ENCODE measurements at places on chromosomes 5 and 9.

GRCh38 chr9:113844466-113844865, 31.6 kb upstream of the ZNF618 start:
- DNase-seq, result no peak

DNA sequence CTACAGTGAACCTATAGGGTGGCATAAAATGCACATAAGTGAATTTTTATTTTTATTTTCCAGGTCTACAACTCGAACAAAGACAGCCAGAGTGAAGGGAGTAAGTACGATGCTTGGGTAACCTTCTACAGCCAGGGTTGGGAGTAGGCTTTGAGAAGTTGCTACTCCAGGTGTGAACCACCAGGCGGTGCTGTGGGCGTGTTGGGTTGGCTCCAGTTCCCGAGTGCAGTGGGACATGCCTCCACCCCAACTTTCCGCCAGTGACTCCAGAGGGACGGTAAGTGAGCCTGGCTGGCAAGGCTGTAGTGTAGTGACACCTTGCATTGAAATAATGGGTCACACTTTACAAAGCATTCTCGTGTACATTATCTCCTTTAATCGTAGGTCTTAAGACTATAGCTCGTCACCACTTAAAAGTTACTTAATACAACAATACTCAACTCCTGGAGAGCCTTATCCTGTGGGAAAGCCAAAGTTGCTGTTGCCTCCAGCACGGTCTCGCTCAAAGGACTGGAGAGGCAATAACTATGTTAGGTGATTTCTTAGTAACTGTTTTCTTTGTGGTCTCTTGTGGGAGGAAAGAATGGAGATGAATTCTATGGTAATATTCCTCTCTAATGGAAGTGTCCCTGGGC, 244.0 kb downstream of the ARHGAP26 start:
- DNase-seq, result peak; percentile 32

GRCh38 chr5:40033009-40033408, 608.2 kb upstream of the DAB2 start:
- DNase-seq, result no peak

DNA sequence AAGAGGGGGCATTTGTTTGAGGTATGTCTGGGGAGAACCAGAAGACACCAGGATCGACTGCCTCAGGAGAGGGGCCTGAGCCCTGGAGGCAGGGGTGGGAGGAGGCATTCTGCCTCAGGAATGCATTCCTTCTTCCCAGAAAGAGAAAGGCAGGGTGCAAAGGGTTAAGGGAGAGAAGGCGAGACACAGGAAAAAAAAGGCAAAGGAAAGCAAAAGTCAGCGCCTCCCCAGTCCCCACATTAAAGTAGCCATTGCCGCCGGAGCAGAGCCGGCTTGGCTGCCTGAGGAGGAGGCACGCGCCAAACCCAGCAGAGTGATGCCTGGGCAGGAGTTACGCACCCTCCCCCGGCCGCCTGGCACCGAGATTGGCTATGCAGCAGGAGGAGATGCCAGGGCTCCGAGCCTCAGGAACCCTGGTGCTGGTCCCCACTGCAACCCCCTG, 123.8 kb upstream of the PHYKPL start:
- no peak for DNase-seq

GRCh38 chr9:122141671-122142070, 17.9 kb downstream of the NDUFA8 start:
- DNase-seq, result no peak

DNA sequence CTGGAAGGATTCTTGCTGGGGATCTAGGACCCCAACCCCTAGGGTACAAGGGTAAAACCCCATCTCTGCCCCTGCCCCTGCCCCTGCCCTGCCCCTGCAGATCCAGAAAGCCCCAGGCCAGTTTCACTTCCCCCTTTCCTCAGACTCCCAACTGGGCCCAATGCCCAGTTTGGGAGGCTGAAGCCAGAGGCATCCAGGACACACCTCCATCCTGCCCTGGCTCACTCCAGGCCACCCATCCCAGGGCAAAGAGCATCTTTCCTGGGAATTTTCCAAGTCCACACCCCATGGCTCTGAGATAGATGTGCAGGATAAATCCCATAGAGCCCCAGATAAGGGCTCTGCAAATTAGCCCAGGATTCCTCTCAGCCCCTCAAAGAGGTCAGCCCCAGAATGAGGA, 17.4 kb downstream of the CNTFR start:
- DNase-seq, result no peak

GRCh38 chr9:93711002-93711401, 134.6 kb downstream of the PHF2 start:
- DNase-seq, result no peak

- DNase-seq, result no peak
Measured at GRCh38 chr9:37036371-37036775, 2.3 kb upstream of the PAX5 start.

DNA sequence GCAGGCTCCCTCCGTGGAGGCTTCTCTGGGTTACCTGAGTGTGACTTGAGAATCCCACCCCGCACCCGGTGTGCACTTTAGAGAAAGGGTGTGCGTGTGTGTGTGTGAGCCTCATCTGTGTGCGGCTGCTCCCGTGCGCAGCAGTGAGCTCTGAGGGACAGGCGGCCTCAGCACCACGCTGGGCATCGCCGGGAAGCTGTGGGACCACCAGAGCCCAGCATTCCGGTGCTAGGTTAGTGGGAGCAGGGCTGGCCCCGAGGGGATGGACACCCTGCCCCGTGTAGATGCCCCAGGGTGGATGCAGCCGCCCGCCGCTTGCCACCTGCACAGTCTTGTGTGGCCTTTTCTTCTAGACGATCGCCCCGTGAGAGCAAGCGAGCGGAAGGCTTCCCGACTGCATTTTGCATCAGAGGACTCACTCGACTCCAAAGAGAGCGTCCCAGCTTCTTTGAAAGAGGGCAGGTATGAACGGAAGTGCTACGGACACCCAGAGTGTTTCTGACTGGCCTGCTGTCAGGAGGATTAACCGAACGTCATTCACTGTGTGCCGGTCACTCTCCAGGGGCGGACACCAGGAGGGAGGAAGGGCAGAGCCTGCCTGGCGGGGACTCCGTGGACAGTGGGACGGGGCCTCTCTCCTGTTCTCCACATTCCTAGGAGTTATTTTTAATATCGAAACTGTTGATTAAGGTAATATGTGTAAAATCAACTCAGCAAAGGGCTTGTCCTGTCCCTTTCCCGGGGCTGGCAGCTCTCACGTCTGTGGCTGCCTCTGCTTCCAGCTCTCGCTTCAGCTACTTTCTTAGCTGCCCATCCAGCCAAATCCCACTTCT, 12.2 kb downstream of the CEP72 start:
- DNase-seq, result no peak

GRCh38 chr9:94586316-94586715, 7.3 kb downstream of the FBP2 start:
- no peak for DNase-seq

DNA sequence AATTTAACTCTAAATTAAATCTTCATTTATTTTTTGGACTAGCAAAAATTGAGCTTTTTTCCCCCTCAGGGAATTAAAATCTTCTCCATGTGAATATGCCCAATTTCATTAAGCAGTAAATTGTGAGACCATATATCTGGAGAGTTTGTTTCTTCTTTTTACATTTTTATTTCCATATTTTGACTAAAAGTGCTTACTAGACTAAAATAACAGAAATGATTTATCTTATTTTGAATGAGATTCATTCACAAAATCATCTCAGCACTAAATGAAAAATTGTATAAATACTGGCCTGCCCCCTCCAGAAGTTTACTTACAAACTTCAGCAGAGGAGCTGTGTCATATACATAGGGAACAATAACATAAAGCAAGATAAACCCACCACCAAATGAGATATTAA, 26.6 kb downstream of the MAPKAP1 start:
- no peak for DNase-seq

DNA sequence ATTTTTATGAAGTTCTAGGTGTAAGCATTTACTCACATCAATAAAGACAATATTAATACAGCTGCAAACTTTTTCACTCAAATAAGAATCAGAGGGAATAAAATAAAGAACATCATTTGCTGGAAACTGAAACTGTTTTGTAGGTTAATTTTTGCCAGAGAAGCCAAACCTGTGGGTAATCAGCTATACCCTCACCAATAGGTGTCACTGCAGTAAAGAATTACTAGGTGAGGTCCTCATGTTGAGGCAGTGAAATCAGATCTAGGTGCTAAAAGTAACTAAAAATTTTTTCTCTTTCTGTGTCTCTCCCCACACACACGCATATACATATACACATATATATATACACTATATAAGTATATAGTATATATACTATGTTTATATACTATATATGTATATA, 1016.3 kb upstream of the SEMA6A start:
- DNase-seq, result no peak

DNA sequence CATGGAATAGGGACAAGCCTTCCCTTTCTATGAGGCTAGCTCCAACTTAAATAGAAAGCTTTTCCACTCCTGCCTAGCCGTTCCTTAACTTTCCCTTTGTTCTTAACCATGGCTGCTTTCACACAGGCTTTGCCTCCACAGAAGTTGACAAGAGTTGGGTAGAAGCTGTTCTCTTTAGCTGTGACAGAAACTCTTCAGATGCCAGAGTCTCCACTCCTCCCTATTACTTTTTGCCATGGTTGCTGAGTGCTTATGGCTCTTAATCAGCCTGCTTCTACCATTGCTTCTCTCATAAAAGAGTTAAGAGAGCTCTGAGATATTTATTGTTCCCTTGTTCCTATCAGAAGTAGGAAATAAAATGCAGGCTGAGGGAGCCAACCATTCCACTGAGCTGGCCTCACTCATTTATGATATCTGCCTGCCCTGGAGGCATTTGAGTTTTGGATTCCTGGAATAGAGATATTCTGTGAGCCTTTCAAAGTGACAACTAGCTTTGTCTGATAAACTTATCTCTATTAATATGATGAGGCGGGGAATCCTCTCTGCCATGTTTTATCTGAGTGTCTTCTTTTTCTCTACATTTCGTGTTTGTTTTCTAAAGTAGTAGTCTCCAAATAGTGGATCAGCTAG, 162.6 kb downstream of the DMAC1 start:
- no peak for DNase-seq

GRCh38 chr5:139895647-139896046, 100.0 kb downstream of the PSD2 start:
- DNase-seq, result no peak

GRCh38 chr9:136006169-136006568, 45.0 kb upstream of the UBAC1 start:
- no peak for DNase-seq

DNA sequence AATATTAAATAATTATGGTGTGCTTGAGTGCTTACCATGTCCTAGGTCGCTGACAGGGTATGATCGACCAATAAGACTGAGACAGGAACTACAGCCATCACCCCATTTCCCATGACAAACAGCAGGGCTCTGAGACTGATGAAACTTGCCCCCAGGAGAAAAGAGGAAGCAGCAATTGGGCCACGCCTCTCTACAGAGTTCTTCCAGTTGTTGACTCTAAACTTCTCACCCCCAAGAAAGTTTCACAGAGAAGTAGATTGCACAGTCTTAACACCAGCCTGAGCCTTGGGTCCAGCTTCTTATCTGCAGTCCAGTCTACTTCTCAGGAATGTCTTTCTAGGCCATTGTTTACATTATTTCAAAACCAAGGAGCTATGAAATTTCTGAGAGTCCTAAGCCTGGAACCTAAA, 182.2 kb upstream of the ANKRD55 start:
- peak; percentile 20 for DNase-seq

DNA sequence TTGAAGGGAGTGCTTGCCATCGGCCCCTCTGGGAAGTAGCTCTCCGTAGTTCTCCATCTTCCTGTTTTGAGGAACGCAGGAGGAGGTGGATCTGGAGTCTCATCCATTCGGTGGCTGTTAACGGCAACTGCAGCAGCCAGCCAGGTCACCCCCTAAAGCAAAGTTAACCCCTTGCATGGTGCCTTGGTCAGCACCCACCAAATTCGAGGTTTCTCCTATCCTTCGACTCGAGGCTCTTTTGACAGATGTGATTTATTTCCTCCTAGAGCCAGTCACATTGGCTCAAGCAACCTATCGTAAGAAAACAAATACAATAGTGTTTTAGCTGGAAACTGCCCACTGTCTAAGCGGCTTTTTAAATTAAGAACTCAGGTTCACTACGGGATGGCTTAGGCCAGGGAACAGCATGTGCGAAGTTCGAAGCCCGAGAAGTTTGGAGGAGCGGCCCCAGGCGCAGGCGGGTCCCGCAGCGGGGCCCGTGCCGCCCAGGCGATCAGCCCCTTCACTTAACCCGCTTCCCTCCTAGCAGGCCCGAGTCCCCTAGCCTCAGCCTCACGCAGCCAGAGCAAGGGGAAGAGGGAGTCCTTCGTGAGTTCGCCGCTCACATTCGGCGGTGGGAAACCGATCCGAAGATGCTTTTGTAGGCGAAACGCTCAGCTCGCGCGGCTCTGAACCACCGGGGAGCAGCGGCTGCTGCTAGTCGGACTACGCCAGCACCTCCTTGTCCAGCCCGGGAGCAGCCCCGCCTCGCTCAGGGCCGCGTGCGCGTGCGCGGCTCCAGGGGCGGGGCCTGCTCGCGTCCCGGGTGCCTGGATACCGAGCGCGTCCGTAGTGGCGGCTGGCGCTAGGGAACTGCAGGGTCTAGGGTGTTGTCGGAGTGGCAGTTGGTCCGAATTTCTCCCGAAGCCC, at the start of gene ROPN1L:
Gene ROPN1L (plus strand): TSS at position 797 of the 909 bp plus-strand sequence. CDS start 289 bp downstream, outside the sequence.
- DNase-seq, result peak; percentile 83

- no peak for DNase-seq
Measured at GRCh38 chr5:139889410-139889809, 93.8 kb downstream of the PSD2 start.

GRCh38 chr9:94083384-94083783, 880 bp upstream of the PTPDC1 start:
- DNase-seq, result no peak

GRCh38 chr5:135386096-135386495, 12.9 kb downstream of the MACROH2A1 start:
- DNase-seq, result no peak

DNA sequence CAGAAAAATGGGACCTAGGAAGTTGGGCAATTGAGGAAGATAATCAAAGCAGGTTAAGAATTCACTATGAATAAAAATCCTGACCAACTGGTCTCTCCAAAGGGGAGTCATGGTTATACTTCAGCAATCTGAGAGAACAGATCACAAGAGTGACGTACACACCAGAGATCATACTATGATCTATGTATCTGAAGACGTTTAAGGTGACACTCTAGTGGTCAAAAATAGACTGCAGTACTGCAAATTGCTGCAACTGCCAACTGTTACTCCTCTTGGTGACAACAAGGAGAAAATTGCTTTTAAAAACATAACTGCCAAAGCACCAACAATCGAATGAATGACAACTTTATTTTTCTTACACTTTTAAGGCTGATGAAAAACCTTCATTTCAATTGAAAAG, 4.9 kb downstream of the AK6 start:
- peak; percentile 28 for DNase-seq

GRCh38 chr9:91477106-91477505, 53.5 kb upstream of the NFIL3 start:
- no peak for DNase-seq

- no peak for DNase-seq
Measured at GRCh38 chr5:57524348-57525060, 41.9 kb upstream of the ACTBL2 start.

Data from CD4-positive, alpha-beta T cell treated with Interleukin-10 for 1 hour (primary cell).